ENCODE measurements at places on chromosomes 1 and 21.
A peak's percentile ranks its signal among the peaks of the same experiment; 100 is the strongest.

DNA sequence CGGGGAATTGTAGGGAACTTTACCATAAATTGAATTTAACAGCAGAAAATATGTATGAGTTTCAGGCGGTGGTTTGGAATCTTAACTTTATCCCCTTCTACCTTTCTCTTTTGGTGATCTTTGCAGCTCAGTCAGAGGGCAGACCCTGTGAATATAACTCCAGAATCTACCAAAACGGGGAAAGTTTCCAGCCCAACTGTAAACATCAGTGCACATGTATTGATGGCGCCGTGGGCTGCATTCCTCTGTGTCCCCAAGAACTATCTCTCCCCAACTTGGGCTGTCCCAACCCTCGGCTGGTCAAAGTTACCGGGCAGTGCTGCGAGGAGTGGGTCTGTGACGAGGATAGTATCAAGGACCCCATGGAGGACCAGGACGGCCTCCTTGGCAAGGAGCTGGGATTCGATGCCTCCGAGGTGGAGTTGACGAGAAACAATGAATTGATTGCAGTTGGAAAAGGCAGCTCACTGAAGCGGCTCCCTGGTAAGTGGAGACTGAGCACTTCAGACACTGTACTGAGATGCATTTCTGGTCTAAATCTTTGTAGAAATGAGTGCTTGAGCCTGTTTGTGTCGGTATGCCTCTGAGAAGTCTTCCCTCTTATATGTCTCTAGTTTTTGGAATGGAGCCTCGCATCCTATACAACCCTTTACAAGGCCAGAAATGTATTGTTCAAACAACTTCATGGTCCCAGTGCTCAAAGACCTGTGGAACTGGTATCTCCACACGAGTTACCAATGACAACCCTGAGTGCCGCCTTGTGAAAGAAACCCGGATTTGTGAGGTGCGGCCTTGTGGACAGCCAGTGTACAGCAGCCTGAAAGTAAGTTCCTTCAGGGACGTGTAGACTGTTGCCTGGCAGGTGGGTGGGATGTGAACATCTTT, 1.5 kb downstream of the CCN1 start:
- DNase-seq, result peak; percentile 62

GRCh38 chr1:161838362-161838761, 72.2 kb downstream of the ATF6 start:
- no peak for DNase-seq

DNA sequence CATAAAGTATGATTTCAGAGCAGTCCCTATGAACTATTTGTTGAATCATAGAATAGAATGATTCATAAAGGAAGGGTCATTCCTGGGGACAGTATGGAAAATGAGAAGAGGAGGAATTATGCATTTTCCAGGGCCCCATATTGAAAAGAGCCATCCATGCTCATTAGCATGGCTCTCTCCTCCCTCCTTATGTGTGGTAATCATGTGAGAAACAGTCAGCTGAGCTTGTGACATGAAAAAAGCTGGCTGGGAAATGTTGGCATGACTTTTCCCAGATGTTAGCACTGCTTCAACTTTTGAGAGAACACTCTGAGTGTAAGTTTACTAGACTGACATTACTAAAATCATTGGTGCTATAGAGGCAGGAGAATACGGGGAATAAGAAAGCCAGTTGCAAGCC, 16.1 kb downstream of the TRIM67 start:
- DNase-seq, result no peak

DNA sequence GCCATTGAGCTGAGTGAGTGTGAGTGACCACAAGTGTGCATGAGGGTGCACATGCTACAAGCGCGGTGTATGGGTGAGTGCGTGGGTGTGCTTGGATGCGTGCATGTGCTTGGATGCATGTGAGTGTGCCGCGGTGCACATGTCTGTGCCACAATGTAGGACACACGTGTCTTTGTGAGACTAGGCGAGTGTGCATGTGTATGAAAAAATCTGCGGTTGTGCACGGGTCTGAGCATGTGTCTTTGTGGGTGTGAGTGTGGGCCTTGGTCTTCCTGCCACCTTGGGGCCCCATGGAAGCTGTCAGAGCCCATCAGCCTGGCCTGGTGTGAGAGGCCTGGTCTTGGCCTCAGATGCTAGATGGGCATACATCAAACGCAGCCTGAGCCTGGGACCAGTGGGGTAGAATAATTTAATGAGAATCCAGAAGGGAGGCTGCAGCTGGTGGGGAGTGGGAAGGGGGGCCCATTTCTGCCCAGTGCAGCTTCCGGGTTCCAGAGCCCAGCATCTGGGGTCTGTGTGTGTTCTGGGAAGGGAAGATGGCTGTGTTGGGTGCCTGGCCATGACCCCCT, 103.9 kb upstream of the SLC2A1 start:
- DNase-seq, result no peak

DNA sequence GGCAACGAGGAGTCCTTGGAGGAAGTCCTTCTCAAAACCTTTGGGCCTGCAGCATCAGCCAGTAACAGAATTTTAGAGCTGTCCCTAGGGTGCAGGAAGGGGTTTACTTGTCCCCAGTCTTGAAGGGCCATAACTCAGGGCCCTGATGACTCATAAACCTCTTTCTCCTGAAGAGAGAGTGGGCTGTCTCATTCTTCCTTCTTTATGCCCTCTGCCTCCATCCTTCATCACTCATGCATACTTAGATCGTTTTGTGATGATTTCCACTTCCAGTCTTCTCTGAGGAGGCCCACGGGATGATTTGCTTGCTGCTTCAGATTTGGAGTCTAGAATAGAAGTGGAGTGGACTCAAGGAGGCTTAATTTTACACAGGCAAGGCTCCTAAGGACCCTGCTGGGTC, 60.2 kb downstream of the NDUFS5 start:
- DNase-seq, result peak; percentile 77

GRCh38 chr1:31900790-31901189, 37.4 kb downstream of the PTP4A2 start:
- no peak for DNase-seq

Data from kidney glomerular epithelial cell (primary cell).